ENCODE measurements at places on chromosomes 7 and 10.

DNA sequence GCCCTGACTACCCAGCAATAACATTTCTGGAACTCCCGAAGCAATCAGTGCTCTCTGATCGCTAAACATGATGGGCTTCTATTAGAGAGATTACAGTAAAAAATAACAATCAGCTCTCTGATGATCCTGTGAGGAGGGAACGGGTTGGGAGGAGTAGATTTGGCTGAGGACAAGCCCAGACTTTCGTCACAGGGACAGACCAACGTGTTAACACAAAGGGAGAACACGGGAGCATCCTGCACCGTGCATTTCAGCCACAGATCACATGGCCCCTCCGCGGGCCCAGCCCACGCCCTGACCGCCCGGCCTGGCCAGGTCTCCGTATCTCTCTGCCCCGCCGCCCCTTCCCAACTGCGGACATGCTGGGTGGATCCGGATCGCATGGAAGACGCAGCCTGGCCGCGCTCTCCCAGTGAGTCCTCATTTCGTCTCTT, 95.0 kb upstream of the AGBL3 start:
- DNase-seq: peak; percentile 69

GRCh38 chr7:150375662-150376521, 3.2 kb upstream of the ZNF775 start:
- peak; percentile 26 for DNase-seq

DNA sequence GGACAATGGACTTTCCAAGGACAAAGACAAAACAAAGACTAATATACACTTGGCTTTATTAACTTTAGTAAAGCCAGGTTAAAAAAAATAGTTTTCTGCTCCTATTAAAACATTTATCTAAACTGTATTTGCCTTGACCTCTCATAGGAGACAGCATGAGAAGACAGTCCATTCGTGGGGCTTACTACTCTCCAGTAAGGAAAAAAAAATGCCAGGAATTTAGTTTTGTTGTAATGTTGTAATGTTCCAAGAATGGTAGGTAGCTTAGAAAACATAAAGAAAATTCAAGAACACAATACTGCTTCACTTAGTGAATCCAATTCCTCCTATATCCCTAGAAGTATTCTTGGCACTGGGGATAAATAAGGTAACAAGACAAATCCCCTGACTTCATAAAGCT, 81.7 kb downstream of the KMT2C start:
- DNase-seq: no peak

- no peak for DNase-seq
These were observed 165.1 kb downstream of the AHR start for GRCh38 chr7:17463511-17464085.

- peak; percentile 92 for DNase-seq
These were observed 9.8 kb downstream of the TNS3 start for GRCh38 chr7:47572094-47572445.

- DNase-seq: no peak
These were observed 82.4 kb upstream of the KCND2 start for GRCh38 chr7:120190566-120190965.

DNA sequence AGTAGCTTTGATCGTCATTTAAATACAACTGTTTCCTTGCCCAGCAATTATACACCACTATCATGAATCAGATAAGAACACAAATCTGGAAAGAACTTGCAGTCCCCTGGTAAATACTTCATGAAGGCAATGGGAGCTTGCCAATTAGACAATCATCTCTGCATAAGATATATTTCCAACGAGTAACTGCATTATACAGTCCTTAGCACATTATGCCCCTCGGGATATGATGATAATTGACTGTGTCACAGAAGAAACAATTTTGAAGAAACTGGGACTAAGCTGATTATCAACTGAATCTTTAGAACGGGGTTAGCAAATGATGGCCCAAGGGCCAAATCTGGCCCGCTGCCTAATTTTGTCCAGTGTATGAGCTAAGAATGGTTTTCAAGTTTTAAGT, 155.7 kb downstream of the TRIL start:
- no peak for DNase-seq

GRCh38 chr10:124086787-124087671, 6.4 kb downstream of the CHST15 start:
- DNase-seq: peak; percentile 61

- no peak for DNase-seq
These were observed 425.0 kb downstream of the PHTF2 start for GRCh38 chr7:78223598-78223997.

DNA sequence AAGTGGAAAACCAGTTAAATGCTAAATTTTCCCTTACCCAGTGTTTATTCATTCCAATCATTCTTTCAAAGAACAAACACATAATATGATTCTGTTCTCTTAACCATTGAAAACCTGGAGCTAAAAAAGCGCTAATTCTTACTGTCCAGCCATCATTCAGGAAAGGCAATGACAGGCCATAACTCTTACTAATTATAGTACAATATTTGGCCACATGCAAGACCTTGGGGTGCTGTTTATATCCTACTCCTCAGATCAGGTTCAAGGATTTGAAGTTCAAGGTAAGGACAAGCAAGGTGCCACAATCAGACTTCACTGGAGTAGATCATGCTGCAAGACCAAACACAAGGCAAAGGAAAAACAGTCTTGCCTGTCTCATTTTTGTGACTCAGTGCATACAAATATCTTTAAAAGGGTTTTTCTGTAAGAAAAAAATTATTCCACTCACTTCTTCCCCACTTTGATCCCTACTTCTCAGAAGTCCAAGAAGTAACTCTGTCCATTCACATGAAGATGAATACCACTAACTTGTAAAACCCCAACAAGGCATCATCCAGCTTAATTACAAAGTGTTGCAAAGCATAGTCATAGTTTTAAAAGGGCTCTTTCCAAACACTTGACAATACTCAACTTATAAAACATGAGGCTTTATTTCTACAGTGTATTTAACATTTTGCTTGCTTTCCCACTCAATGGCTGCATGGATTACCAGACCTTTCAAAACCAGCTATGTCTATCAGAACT, 153.0 kb downstream of the DOCK4 start:
- DNase-seq: peak; percentile 54

Measured in NCI-H69 (cell line).